ENCODE measurements at places on chromosomes 5 and 9.

DNA sequence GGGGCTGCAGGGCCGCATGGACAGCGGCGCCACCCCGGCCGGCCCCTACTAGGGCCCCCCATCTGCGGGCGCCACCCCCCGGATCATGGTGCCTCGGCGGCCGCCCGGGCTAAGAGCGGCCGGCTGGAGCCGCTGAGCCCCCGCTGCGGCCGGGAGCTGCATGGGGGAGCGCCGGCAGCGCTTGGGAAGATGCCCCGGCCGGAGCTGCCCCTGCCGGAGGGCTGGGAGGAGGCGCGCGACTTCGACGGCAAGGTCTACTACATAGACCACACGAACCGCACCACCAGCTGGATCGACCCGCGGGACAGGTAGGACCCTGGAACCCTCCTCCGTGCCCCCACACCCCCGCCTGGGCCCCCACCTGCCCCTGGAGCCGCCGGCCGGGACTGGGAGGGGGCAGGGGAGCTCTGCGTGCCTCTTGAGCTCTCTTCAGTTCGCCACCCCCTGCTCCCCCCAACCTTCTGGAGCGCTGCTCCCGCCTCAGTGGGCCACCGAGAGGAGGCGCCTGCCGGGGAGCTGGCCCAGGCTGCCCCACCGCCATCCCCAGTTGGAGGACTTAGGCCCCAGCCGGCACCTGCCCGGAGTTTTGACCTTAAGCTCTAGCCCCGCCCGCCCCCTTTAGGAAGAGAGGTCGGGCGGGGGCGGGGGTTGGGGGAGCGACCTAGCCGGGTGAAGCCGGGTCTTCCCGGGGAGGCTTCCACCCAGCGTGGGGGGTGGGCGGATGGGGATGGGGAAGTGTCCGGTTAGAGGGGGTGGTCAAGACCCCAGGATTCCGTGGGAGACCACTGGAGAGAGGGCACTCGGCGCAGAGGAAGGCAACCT, 730 bp downstream of the WWC1 start:
- peak; percentile 67 for DNase-seq

DNA sequence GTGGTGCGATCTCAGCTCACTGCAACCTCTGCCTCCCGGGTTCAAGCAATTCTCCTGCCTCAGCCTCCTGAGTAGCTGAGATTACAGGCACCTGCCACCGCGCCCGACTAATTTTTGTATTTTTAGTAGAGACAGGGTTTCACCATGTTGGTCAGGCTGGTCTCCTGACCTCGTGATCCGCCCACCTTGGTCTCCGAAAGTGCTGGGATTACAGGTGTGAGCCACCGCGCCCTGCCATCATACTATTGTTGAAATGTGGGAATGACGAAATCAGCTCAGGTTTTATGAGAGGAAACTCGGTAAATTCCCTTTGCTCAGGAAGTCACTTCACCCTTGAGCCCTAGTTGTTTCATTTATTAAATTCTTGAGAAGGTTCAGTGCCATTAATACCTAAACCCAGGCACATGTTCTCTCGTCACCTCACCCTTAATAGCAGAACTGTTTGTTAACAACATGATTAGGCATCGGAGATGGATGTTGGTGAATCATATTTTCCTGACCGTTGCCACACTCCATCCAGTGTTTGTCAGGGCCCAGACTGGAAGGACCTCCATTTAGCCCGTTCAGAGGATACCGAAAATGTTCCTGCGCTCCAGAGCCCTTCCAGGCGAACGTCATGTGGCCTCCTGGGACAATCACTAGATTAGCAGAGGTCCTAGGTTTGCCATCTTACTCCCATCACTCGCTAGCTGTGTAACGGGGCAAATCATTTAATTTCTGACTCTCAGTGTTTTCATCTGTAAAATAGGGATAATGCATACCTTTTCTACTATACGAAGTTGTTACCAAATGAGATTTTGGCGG, 20.0 kb upstream of the CREBRF start:
- no peak for DNase-seq

GRCh38 chr5:67200809-67201562, 4.4 kb upstream of the CD180 start:
- no peak for DNase-seq

- DNase-seq: no peak
These were observed 83.7 kb upstream of the SLC27A6 start for GRCh38 chr5:128881502-128882018.

GRCh38 chr5:177496070-177496726, 1.2 kb downstream of the PDLIM7 start:
- peak; percentile 37 for DNase-seq

DNA sequence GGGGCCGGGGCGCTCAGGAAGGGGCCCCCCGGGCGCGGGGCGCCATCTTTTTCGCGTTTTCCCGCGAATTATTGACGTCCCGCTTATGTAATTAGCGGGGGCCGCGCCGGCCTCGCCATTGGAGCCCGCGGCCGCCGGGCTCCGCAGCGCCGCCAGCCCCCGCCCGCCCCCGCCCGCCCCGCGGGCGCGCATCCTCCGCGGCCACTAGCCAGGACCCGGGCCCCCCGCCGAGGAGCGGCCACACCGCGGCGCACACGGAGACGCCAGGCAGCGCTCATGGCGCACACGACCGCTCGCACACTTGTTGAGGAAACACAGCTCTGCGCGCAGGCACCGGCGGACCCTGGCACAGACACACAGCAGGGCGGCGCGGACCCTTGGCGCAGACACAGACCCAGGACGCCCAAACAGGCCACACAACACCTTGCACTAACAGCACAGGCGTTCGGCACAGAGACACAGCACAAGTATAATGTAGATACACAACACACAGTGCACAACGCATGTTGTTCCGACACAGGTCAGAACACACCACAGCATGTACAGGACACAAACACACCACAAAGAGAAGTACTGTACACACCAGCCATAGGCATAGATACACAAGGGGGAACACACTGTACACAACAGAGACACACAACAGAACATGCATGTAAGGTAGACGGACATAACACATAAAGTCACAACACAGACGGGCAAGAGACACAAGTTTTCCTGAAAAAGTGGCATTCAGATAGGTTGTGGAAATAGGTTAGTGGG, 467 bp upstream of the PHF19 start:
- peak; percentile 59 for DNase-seq
